ENCODE measurements at places on chromosomes 5 and 9.

DNA sequence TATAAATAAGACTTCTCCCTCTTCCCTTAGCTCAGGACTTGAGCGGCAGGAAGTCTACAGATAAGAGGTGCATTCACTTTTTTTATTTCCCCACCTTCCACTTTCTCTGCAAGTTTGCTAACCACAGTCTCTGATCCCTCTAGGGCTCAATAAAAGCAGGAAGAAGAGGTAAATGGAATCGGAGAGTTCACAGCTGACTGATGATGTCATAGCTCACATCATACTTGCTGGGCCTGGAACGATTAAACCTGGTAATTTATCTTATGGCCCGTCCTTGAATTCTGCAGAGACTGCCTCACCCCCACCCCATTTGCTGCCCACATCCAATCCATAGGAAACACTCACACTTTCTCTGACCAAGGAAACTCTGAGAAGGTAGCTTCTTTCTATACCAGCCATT lies 62.9 kb downstream of the DRD1 start:
- DNase-seq: no peak

DNA sequence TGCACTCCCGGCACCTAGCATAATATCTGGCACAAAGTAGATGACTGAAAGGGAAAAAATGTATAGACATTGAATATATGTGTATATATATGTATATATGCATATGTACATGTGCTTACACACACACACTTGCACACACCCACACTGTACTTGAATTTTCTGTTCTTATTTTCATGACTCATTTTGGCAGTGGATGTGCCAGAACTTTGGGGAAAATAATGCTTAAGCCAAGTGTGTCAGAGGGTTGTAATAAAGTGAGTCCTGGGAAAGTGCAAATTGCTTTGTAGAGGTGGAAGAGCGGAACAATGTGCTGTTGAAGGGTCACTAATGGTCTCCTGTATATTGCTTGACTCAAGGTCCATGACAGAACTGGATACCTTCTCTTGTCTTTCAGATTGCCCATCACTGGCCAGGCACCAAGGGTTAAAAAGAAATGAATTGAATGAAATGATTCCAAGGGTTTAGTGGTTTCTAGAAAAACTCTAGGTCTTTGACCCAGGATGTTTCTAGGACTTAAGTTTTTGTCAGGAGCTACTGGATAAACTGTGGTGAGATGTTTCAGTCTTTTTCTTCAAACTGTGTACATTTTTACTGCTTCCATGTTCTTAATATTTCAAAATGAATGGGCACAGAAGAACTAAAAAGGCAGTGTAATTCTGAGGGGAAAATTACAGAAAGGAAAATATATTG lies 129.9 kb upstream of the MOCS2 start:
- DNase-seq: no peak

DNA sequence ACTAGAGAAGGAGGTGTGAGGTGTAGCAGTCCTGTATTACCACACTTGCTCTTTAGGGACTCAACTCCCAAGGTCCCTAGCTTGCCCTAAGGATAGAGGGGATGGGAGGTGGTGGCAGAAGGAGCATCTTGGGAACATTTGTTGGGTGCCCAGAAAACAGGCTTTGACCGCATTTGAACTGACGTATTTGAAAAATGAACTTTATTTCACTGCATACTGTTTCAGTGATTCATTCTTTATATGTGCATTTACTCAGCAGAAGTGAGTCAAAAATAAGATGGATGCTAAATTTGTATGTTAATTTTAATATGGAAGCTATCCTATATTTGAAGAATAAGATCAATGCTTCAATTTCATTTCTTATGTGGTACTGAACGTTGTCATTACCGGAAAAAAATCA lies 18.7 kb downstream of the DMRT3 start:
- no peak for DNase-seq

GRCh38 chr9:112793213-112793810 lies 42.8 kb downstream of the SNX30 start:
- DNase-seq: no peak

GRCh38 chr9:136185066-136185465 lies 19.9 kb downstream of the LHX3 start:
- DNase-seq: no peak

DNA sequence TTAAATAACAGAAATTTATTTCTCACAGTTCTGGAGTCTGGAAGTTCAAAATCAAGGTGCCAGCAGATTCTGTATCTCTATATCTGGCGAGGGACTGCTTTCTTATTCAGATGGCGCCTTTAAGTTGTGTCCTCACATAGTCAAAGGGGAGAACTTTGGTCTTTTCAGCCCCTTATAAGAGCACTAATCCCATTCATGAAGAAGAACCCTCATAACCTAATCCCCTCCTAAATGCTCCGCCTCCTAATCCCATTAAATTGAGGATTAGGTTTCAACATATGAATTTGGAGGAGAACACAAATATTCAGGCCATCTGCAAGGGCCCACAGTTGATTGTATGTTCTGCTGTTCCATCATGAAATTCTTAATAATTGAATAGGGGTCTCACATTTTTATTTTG lies 10.8 kb upstream of the CCDC152 start:
- no peak for DNase-seq

DNA sequence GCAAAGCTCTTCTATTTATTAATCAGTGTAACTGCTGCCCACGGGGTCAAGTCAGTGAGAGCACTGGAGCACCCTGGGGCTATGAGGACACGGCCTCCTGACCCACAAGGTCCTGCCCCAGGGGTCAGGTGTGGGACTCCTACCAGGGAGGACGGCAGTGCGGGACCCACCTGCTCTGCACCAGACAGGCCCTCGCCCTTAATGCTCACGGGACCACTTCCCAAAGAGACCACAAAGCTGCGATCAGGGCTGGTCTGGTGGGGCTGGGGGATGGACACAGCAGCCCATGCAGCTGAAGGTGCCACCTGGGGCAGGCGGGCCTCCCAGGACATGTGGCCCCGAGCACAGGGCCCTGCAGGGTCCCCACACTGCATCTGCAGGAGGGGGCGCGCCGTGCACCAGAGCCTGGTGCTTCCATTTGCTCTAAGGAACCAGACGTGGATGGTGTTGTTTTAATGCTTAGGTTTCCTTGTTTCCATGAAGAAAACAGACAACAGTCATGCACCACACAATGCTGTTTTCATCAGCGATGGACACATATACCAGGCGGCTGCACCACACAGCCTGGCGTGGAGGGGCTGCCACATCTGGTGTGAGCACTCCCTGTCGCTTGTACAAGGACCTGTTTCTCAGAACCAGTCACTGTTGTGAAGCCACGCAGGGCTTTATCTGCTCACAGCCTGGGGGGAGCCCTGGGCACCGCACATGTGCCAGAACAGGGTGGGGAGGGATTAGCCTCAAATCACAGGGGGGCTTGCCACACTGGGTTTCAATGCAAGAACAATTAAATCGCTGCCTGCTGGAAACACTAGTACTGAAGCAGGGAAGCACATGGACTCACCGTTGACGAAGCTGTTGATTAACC lies 22.6 kb downstream of the CLPTM1L start:
- no peak for DNase-seq

DNA sequence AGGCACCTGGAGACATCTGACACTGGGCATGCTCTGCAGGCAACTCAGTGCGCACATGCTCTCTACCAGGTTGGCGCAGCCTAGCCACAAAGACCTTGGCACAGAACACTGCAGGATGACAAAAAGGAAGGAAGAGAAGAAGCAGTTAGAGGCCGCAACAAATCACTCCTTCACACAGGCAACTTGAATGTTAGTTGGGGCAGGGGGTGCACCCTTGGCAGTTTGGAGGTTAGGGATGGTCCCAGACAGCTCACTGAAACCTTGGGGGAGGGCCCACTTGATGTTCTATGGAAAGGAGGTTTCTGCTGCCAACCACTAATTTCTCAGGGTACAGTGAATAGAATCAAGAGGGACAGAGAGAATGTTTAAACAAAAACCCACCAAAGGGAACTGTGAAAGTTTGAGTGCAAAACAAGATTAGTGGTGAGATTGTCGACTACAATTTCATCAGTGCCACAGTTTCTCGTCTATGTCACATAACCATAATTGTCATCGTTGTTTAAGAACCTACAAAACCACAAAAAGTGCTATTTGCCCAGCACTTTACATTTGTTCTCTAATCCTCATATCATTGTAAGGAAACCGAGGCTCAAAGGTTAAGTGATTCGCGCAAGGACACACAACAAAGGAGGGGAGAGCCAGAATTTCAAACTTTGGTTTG lies 48.7 kb downstream of the FBXW11 start:
- DNase-seq: no peak

DNA sequence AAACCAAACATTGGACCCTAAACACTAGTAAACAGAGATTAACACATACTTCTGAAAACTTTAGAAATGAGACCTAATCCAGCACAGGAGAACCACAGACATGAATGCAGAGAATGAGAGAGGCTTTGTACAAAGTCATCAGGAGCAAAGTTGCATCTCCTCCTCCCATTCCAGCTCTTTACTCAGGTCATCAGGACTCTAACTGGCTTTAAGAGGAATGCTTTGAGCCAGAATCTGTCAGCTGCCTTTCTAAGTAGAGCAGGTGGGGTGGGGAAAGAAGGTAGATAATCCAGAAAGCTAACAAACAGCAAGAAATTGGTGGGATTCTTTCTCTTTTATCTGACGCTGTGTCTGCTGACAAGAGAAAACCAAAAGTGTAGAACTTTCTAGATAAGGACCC lies 582.7 kb upstream of the DMAC1 start:
- DNase-seq: no peak

GRCh38 chr9:114012126-114012525 lies 66.0 kb downstream of the AMBP start:
- no peak for DNase-seq

GRCh38 chr5:131373265-131373664 lies 109.4 kb downstream of the CDC42SE2 start:
- DNase-seq: no peak

- DNase-seq: no peak
These were observed 12.0 kb upstream of the ASS1 start for GRCh38 chr9:130432796-130433167.

GRCh38 chr5:129771058-129771838 lies 23.4 kb downstream of the MINAR2 start:
- DNase-seq: peak; percentile 3

DNA sequence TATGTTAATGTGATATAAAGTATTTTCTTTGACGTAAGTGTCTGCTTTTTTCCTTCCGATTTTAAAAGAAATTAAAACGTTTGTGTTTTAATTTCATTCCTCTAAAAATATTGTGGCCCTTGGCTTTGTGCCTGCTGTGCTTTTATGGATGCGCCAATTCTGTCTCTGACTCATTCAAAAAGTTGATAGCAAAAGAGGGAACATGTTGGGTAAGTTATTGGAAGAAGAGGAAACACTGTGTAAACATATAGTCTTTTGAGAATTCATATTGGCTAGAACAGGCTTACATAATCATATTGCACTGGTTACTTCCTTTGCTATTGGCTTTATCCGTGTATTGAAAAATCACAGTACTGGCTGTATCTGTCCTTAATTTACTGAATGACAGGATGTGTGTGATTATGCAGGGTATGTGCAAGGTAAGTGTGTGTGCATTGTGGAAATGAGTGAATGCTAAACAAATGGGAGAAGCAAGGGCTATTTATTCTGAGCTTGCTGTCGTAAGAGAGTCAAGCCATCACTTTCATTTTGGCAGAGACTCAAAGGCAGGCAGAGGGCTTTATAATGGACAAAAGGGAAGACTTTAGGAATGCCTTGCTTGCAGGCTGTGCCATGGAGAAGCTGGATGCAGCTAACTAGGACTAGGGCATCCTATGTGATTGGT lies 67.8 kb downstream of the SGCD start:
- no peak for DNase-seq

DNA sequence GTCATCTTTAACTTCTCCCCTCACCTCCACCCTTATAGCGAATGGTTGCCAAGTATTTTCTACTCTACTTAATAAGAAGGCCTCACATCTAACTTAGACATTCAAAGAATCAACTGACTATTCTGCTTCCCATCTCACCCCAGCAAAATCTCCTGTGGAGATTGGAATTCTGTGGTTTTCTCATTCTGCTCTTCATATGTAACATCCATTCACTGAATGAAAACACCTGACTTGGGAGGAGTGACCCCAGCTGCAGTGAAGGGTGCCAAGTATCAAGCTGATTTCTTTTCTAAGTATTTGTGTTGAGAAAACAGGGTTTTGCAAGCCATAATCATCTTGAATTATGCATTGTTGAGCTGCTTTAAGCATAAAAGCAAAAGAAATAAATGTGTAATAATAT lies 42.5 kb upstream of the TAF1L start:
- DNase-seq: no peak

DNA sequence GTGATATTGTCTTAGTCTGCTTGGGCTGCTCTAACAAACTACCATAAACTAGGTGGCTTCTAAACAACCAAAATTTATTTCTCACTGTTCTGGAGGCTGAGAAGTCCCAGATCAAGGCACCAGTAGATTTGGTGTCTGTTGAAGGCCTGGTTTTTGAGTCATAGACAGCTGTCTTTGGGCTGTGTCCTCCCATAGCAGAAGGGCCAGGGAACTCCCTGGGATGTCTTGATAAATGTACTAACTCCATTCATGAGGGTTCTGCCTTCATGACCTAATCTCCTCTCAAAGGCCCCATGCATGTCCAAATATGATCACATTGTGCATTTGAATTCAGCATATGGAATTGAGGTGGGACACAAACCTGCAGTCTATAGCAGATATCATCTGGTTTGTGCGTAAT lies 121.2 kb downstream of the CHSY3 start:
- no peak for DNase-seq

- no peak for DNase-seq
These were observed 383.4 kb downstream of the MLLT3 start for GRCh38 chr9:20238921-20239320.

- no peak for DNase-seq
These were observed 594.7 kb upstream of the CCNG1 start for GRCh38 chr5:162842727-162843126.

DNA sequence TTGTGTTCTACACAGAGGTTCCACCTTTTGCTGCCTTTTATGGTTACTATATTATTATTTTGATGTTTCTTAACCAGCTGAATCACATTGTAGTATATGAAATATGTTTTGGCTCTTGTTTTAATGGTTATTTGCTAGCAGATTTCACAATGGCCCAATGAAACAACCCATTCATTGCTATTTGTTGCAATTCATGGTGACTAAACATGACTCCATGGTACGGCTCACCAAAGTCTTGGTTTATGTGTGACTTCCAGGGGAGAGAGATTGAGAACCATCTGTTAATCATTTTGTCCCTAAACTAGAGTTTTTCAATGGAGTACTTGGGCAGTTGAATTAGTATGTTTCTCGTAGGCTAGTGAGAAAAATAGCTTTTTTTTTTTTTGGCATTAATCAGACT lies 108.4 kb downstream of the GHR start:
- no peak for DNase-seq

Measured in NCI-H526 treated with DMSO at 0.1 percent for 48 hours (cell line).